ENCODE measurements at places on chromosomes 5 and 9. TPM values are rescaled to one million over a fixed set of nuclear protein-coding genes. Genes with fewer than 3 reads are reported as not detected.

DNA sequence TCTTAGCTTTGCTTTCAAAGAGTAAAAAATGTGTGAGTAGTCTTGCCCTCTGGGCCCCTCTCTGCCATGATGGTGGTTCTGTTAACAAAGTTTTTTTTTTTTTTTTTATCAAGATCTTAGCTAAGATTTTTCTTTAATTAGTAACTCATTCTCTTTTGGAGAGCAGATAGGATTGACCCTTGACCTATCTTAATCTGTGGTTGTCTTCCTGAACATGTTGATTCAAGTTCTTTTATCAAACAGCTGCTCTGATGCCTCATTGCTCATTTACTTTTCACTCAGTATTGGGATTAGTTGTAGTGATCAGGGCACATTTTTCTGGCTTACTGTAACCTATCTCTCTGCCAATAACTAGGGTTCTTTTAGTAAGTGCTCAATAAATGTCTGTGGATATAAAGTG, 106.3 kb downstream of the PCSK5 start:
- DNase-seq, result no peak

GRCh38 chr9:130188860-130189481, 16.8 kb downstream of the NCS1 start:
- DNase-seq, result no peak

- no peak for DNase-seq
These were observed 47.9 kb upstream of the ST8SIA4 start for GRCh38 chr5:100950985-100951384.

- DNase-seq, result no peak
These were observed 19.0 kb upstream of the SPINK4 start for GRCh38 chr9:33220681-33221567.

The MAMDC4 gene
- 19.1 TPM for total RNA-seq

The CDKN2A gene
- 0.34 TPM for total RNA-seq

DNA sequence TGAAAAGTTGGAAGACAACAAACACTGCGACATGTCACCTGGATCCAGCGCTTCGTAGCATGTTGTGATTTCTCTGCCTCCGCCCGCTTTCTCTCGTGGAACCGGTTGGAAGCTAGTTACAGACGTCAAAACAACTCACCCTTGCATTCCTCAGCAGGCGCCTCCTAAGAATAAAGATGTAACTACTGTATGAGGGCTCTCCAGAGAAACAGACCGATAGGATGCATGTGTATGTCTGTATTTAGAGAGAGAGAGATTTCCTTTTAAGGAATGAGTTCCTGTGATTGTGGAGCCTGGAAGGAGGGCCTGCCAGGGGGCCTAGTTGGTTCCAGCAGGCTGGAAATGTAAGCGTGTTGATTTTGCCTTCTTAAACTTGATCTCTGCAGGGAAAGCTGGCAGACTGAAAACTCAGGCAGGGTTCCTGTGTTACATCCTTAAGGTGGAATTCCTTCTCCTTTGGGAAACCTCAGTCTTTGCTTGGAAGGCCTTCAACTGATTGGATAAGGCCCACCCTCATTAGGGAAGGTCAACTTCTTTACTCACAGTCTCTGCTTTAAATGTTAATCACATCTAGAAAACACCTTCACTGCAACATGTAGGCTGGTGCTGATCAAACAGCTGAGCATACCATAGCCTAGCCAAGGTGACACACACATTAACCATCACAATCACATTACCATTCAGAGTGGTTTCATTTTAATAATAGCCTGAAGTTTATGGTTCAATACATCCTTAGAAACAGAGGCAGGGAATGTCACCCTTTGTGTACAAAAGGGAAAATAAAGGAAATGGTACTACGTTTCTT, 163.8 kb downstream of the SYK start:
- no peak for DNase-seq

- no peak for DNase-seq
These were observed 620.5 kb upstream of the KLF4 start for GRCh38 chr9:108109927-108110690.

DNA sequence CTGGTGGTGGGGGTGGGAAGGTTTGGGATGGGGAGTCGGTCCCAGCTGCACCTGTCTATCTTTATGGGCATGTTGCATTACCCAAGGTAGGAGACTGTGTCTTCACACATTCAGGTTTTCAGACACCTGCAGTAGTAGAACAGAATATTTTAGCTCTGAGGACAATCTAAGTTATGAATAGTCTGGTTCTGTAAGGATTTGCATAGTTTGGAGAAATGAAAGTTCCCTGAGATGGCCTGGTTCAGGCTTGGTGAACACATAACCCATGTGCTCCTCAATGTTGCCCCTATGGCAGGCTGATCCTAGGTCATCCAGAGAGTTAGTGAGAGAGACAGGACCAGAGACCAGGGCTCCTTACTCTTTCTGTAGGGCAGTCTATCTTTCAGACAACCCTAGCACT, 20.7 kb downstream of the TNFSF8 start:
- no peak for DNase-seq

DNA sequence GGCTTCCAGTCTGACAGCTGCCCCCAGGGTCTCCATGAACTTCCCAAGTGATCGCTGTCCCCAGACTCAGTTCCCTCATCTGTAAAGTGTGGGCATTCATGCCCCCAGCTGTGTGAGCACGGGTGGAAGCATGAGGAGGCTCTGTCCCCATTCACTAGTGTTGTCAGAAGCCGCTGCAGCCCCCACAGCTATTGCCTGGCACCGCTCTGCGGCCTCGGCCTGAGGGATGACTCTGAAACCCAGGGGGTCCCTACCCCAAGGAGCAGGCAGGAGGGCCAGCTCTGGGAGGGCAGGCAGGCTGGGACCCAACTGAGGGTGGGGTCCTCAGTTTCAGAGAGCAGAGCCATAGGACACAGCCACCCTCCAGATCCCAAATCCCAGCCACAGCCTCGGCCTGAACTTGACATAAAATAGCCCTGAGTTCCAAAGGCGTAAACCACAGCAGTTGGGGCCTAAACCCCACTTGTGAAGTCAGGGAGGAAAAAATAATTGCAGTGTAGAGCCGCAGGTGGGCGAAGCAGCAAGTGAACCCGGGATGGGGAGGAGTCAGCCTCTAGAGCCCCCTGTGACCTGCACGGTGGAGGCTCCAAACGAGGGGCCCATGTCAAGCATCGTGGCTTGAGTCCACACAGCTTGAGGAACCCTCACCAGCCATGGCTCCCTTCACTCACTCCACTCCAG, 66.0 kb upstream of the ADAMTS2 start:
- no peak for DNase-seq

- DNase-seq, result no peak
These were observed 35.2 kb downstream of the RLN2 start for GRCh38 chr9:5269249-5269715.

DNA sequence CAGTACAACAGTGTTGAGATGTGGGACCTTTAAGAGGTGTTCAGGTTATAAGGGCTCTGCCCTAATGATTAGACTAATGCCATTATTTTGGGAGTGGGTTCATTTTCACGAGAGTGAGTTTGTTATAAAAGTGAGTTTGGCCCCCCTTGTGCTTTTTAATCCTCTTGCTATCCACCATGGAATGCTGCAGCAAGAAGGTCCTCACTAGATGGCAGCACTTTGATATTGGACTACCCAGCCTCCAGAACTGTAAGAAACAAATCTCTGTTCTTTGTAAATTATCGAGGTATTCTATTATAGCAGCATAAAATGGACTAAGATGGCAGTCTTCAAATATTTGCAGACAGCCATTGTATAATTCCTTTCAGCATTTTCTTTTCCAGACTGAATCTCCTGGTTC, 212.4 kb downstream of the LRRC70 start:
- DNase-seq, result no peak

GRCh38 chr9:77680581-77680980, 32.5 kb upstream of the GNA14 start:
- no peak for DNase-seq

- no peak for DNase-seq
These were observed 314.3 kb upstream of the IRX1 start for GRCh38 chr5:3281366-3281765.

DNA sequence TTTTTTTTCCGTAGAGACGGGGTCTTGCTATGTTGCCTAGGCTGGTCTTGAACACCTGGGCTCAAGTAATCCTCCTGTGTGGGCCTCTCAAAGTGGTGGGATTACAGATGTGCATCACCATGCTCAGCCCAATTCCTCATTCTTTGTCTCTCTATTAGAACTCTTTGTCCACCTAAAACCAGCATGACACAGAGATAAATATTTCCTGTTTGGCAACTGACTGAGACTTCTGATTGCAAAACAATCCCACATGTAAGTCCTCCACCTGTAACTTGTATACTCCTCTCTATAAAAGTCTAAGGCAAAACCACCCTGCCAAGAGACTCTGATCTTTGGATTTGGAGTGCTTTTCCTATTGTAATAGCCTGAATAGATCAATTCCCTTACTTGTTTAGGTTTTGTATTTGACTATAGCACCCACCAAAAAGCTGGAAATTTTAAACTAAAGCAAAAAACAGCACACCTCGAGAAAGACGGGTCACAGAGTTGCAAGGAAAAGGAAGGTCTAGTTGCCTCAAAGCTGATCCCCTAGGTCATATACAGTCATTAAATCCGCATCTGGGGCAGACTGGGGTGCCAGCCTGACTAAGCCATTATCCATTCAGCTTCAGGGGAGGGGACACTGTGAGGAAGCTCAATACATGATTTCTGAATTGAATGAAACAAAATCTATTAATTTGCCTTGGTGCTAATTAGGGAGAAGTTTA, 13.5 kb upstream of the KIF27 start:
- no peak for DNase-seq

The ACOT12 gene
- not detected for total RNA-seq

DNA sequence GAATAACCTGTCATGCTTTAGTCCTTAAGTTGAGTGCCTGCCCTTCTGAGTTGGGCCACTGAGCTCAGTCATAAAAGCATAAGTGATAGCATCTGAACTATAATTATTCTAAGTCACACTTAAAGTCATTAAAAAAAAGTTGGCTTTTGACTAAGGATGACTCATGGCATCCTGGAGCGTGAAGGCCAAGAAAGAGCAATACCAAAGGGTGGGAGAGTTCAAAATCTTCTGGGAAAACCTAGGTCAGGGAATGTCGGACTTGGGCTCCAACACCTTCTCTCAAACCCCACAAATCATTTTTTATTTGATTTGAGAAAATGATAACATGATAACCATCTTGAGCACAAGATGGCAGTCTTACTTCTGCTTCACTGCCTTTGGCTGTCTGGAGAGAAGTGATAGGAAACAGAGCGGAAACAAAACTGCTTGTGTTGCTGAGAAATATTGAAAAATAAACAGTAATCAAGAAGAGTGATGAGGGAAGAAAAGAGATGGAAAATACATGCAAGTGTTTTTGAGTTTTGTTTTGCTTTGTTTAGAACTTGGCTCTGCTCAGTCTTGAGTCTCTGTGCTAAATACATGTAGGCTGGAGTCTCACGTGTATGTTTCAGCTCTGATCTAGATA, 16.9 kb upstream of the NTRK2 start:
- no peak for DNase-seq

DNA sequence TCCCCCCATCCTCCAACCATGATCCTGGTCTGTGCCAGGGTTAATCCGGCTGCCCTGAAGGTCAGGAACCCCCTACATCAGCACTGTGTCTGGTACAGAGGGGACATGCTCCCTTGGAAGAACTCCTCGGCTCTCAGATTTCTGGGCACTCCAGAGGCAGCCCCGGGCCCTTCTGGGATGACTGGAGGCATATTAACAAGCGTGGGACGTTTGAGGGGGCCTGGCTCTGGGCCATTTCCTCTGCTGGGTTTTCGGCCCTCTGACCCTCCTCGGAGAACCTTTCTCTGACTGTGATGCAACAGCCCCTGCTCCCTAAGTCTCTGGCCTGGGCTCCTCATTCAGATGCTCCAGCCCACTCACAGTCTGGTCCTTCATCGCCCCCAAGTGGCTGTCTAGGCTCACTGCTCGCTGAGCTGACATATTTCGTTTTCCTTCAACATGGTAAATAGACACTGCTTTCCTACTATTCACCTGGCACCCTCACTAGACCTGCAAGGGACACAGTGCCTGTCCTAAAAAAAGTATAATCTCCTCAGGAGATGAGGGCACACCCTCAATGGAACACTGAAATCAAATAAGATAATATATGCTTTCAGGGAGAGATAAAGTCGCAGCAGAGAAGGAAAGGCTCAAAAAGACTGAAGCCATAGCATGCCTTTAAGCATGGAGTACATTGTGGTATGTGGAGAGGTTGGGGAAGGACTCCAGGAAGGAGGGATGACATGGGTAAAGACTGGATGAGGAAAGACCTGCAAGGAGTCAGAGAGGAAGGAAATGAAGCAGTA, 404.7 kb upstream of the TRPC7 start:
- no peak for DNase-seq

- peak; percentile 80 for DNase-seq
These were observed 1.0 kb downstream of the KLF4 start for GRCh38 chr9:107488375-107489143.

GRCh38 chr9:78857373-78858225, 560.7 kb downstream of the PSAT1 start:
- DNase-seq, result no peak

The BTNL3 gene
- 130 TPM for total RNA-seq

The PCDHB10 gene
- total RNA-seq, result 0.56 TPM

The PCDHB11 gene
- 1.4 TPM for total RNA-seq

- no peak for DNase-seq
These were observed 24.2 kb downstream of the TMEM232 start for GRCh38 chr5:110702300-110702699.

DNA sequence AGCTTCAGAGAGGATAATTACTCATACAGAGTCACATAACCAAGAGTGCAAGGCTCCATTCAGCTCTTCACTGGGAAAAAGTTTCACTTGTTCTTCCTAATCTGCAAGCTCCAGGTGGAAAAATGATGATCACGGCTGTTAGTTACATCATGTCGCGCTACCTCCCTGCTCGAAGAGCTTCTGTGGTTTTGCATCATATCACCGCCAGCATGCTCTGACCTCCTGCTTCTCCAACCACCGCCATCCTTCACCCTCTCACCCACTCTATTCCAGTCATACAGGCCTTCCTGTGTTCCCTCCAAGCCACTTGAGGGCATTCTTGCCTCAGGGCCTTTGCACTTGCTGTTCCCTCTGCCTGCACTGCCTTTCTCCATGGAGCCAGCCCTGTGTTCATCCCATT, 47.1 kb downstream of the COL27A1 start:
- DNase-seq, result no peak

- no peak for DNase-seq
These were observed 159.5 kb upstream of the FTMT start for GRCh38 chr5:121692158-121692557.

GRCh38 chr5:134131165-134131564, 16.7 kb downstream of the TCF7 start:
- no peak for DNase-seq

The MEIKIN gene
- total RNA-seq, result not detected

- no peak for DNase-seq
These were observed 12.1 kb upstream of the NCS1 start for GRCh38 chr9:130159915-130160670.

- DNase-seq, result no peak
These were observed 59.7 kb downstream of the ATP10B start for GRCh38 chr5:160792281-160792680.

DNA sequence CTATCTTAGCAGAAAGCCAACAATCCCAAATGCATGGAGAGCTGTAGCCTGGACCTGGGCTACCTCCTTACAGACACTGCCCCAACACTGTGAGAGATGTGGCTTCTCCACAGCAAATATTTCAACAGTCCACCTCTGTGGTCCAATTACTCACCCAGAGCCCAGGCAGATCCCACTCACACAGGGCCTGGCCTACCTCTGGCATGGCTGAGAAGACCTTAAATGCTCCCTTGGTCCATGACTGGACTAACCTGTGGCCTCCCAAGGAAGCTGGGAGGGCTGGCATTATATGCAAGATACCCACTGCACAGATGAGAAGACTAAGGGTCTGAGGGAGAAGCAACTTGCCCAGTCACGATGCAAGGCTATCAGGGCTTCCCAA, 22.8 kb upstream of the SLC25A51 start:
- DNase-seq, result no peak
